Cortex of kidney (tissue), 1 donor: ENCODE measurements at places on chromosomes 7 and 10.

DNA sequence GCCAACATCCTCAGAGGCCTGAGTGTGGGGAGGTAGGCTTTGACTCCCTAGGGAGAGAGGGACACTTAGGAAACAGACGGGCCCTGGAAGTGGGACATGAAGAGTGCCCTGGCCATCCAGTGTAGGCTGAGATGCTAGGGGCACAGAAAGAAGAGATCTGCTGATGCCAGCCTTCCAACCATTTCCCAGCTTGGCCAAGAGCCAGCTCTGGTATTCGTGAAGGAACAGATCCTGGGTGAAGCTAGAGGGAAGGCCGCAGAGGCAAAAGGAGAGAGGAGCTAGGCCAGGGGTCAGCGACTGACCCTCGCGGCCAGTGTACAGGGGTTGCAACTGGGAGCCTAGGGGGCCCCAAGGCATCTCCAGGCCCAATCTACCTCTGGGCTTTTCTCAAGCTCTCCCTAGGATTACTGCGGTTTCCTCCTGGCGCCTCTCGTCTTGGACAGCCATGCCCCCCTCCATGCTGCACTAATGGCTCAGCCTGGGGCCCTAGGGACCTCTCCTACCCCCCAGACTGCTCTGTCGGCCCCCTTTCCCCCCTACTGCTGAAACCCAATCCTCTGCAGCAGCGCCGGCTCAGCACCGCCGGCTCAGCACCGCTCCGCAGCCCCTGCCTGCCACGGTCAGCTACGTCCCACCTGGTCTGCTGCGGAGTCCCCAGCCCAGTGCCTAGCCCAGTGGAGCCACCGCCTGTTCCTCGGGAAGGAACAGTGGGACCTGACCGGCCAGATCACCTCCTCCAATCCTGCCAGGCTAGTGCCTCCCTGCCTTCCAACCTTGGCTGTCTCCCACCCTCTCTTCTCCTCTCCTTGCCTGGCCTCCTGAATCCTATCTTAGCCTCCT is at the start of gene ASIC3:
Gene ASIC3 (plus strand): TSS at position 556 of the 840 bp plus-strand sequence. CDS start 355 bp downstream, outside the sequence.
- DNase-seq: no peak

- DNase-seq: no peak
Observed at GRCh38 chr7:53340220-53340619, 304.8 kb downstream of the POM121L12 start.

DNA sequence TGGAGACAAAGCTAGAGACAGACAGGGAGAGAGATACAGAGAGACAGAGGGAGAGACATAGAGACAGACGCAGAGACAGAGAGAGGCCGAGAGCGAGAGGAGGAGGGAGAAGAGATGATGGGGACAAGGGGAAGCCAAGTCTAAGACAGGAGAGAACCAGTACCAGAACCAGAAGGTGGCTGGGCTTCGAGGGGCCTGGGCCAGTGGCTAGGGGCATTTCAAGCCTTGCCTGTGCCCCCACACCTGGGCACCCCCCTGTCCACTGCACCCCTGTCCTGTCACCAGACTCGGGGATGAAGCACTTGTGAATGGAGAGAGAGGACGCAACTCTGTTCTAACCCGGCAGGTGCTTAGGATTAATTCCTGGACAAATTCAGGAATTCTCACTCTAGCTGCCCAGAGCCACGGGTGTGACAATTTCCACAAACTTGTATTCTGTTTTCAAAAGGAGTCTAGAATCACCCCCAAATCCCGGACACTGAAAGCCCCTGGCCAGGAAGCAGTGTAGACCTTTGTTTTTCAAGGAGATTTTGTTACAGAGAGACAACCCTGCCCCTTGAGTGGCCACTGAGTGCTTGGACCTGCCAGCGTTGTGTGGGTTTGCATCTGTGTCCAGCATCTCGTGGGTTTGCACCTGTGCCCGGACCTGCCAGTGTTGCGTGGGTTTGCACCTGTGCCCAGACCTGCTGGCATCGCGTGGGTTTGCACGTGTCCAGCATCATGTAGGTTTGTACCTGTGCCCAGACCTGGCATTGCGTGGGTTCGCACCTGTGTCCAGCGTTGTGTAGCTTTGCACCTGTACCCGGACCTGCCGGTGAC is 157.3 kb downstream of the WDR37 start:
- no peak for DNase-seq

DNA sequence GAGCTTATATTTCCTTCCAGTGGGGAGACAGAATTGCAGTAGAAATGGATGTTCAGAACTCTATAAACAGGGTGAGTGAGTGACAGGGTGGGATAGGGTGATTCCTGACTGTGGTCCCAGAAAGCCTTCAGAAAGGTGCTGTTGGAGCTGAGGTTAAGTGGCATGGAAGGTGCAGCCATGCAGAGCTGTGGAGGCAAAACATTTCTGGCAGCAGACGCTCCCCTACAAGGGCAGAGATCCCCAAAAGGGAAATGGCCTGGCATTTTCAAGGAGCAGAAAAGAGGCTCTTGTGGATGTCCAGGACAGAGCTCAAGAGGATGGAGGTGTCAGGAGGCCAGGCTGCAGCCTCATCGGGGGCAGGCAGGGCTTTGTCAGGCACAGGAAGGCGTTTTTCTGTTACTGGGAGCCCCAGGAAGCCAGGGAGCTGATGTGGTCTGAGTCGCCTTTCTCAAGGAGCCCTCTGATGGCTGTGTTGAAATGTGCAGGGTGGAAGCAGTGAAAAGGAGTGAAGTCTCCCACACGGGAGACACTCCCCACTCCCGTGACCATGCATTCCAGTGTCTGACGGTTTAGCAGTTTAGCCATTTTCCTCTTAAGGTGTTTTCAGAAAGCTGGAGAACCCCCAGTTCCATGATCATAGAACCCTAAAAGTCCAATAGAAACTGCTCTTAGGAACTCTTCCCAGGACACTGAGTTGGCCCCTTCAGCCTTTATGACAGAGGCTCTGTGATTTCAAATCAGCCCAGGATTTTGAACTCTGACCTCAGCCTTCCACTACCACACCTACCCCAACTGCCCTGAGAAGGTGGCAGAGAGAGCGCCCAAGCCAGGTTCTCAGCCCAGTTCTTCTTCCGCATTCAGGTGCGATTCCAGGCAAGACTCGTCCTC is 96.2 kb downstream of the C10orf105 start:
- no peak for DNase-seq
